ENCODE measurements at places on chromosomes 7 and 10.
A peak's percentile ranks its signal among the peaks of the same experiment; 100 is the strongest.

GRCh38 chr7:143354965-143355364 lies 7.5 kb downstream of the FAM131B start:
- DNase-seq, result no peak

GRCh38 chr7:7375538-7375937 lies 160.1 kb downstream of the COL28A1 start:
- DNase-seq, result no peak

- no peak for DNase-seq
Measured at GRCh38 chr7:12625836-12626235, 55.3 kb downstream of the SCIN start.

- DNase-seq, result no peak
Measured at GRCh38 chr10:122497241-122497640, 35.9 kb downstream of the HTRA1 start.

DNA sequence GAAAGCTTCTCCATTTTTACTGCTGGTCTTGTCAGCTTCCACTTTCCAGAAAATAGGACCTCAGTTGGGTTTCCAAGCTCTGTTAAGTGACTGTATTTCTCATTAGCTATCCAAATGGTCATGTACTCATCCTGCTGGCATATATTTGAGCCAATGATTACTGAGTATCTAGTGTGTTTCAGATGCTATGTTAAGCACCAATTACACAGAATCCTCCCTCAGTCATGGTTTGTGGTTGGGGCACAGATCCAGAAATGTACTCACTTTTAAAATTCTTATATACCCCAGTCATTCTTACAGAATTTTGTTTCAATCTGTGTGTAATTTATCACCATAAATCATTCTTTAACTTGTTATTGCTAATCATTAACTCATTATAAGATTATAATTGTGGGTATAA lies 362.3 kb upstream of the MTPN start:
- DNase-seq, result no peak

GRCh38 chr10:32332299-32332750 lies 14.6 kb downstream of the EPC1 start:
- DNase-seq, result no peak

GRCh38 chr10:17504547-17505245 lies 50.3 kb upstream of the ST8SIA6 start:
- DNase-seq, result no peak

- peak; percentile 24 for DNase-seq
Measured at GRCh38 chr7:138892006-138892630, 89.1 kb downstream of the KIAA1549 start.

DNA sequence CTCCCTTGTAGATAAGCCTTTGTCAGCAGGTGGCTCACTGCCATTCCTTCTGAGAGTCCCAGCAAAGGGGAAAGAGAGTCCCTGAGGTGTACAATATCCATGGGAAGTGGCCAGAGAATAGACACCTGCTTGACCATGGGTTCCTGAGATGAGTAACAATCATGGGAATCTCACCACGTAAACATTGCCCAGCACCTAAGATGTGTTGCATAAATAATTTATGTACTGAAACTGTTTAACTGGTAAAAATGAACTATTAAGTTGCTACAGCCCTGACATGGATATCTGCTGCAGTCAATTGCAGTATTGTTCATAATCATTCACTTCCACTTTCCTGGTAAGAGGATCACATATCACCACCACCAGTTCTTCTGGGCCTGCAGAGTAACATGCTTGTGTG lies 123.8 kb upstream of the INHBA start:
- no peak for DNase-seq
